Testis (tissue), 5 donors: ENCODE measurements at places on chromosomes 4 and X.

- DNase-seq, result no peak
Observed at GRCh38 chrX:47068214-47068613, 10.0 kb upstream of the RGN start.

- no peak for DNase-seq
Observed at GRCh38 chr4:148922497-148922896, 480.3 kb upstream of the NR3C2 start.

GRCh38 chrX:30504309-30504708 lies 73.3 kb downstream of the TASL start:
- DNase-seq, result no peak

- no peak for DNase-seq
Observed at GRCh38 chr4:87868522-87868921, 35.8 kb downstream of the MEPE start.

DNA sequence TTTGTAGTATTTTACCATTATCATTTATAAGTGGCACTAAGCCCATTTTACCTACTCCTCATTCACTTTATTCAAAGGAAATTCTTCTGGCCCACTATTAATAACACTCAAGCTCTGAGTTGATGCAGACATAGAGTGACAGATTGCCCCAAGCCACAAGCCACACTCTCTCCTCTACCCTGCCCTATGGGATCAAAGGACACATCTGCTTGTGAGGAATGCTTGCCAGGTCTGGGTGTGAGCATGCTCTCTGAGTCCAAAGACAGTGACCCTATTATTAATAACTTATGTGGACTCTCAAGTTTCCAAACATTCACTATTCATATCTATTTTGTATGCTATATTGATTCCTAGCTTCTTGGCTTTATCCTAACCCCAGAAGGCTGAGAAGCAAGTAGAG lies 18.5 kb downstream of the ETNPPL start:
- DNase-seq, result no peak

DNA sequence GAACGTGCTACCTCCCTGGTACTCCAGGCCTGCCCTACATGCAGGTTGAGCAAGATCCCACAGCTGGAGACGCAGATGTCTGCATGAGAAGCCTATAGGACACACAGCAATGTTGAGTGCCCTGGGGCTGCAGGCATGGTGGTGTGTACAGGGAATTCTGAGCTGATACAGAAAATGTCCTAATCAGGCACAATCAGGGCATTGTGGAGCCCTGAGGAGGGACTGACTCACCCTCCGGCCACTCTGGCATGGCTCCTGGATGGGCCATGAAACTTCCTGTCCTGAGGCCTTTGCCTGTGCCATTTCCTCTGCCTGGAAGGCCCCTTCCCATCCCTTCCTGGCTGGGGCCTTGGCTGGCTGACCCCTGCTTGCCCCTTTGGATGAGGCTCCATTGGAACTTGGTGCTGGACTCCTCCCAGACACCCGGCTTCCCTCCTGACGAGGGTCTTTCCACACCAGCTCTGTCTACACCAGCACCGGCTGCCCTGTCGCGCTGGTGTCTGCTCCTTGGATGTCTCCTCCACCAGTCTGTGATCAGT lies 16.7 kb upstream of the AFAP1 start:
- no peak for DNase-seq

- no peak for DNase-seq
Observed at GRCh38 chr4:181982437-181982836, 260.8 kb upstream of the TENM3 start.

DNA sequence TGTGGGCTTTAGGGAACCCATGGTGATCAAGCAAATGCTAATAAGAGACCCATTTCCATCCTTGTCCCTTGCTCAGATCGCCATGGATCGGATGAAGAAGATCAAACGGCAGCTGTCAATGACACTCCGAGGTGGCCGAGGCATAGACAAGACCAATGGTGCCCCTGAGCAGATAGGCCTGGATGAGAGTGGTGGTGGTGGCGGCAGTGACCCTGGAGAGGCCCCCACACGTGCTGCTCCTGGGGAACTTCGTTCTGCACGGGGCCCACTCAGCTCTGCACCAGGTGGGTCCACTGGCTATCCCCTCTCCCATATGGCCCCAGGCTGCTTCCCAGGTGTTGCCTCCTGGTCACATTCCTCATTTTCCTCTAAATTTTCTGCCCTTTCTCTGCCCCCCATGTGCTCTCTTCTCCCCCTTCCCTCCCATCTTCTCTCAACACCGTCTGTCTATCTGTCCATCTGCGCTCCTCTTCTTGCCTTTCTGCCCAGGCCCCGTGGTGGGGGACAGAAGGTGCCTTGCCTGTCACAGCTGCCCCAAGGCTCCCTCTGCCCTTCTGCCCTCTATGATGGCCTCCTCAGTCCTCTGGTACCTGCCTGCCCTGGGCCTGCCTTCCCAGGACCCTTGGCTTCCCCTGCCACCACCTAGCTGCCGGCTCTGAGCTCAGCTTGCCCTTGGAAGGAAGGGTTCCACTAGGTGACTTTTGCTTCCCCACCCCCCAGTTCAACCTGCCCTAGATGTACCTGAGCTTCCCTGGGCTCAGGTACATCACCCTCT lies 5.2 kb downstream of the CDK16 start:
- no peak for DNase-seq

DNA sequence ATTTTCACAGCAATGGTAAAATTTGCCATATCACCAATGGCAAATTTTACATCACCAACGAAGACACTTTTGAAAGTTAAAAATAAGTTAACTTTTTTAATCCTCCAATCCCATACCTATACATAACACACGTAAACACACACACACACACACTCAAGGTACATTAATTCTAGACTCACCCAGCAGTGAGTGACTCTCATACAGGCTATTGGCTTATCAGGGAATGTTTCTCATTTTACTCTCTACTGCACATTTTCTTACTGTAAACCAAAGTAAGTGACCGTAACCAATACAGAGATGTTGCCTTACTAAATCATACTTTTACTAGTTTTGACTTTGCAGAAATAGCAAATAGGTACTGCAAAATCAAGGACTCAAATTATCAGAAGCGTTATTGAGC lies 2.3 kb downstream of the VEGFC start:
- DNase-seq, result no peak

DNA sequence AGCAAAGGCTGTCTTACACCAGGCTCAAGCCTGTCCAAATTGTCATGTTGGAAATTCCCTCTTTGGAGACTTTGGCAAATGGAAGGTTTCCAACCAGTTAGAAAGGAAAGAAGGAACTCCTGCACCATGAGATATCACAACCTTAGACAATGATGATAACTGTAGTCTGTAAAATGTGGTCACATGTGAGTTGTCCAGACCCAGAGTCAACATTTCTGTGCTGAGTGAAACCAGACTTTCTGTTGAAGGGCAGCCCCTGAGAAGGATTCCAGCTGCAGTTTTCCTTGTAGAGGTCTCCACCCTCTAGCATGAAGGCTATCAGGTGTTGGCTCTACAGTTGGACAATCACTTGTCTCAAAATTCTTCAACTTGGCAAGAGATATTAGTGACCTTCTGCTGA lies 82.4 kb downstream of the SOX3 start:
- no peak for DNase-seq
